ENCODE measurements at places on chromosomes 7 and 10.

GRCh38 chr7:138630059-138630610 lies 71.0 kb downstream of the SVOPL start:
- DNase-seq = no peak

GRCh38 chr10:93074147-93074596 lies 479 bp downstream of the CYP26A1 start:
- DNase-seq = peak; percentile 54

DNA sequence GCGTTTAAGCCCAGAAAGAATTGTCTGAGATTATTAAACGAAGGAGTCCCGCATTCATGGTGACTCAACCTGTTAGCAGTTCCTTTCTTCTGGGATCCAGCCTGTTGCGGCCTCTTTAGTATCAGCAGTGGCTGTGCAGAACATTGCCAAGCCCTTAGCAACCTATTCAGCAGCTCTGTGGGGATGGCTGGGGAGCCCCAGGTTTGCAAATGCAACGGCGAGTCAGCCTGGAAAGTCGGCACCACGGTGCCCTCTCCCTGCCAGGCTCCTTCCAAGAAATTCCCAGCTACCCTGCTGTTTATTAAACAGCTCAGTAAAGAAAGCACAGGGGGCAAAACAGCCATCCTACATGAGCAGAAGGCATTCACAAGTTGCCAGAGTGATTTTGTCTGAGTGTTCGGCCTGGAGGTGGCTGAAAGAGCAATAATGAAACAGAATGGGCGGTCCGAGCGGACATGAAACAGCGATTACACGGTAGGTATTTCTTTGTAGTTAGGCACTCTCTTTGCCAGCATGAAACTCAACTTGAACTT lies 198.3 kb downstream of the BAMBI start:
- DNase-seq = no peak

- peak; percentile 2 for DNase-seq
Measured at GRCh38 chr10:49269523-49269922, 29.4 kb upstream of the C10orf71 start.

GRCh38 chr10:35331894-35332640 lies 4.2 kb upstream of the CCNY start:
- DNase-seq = no peak

DNA sequence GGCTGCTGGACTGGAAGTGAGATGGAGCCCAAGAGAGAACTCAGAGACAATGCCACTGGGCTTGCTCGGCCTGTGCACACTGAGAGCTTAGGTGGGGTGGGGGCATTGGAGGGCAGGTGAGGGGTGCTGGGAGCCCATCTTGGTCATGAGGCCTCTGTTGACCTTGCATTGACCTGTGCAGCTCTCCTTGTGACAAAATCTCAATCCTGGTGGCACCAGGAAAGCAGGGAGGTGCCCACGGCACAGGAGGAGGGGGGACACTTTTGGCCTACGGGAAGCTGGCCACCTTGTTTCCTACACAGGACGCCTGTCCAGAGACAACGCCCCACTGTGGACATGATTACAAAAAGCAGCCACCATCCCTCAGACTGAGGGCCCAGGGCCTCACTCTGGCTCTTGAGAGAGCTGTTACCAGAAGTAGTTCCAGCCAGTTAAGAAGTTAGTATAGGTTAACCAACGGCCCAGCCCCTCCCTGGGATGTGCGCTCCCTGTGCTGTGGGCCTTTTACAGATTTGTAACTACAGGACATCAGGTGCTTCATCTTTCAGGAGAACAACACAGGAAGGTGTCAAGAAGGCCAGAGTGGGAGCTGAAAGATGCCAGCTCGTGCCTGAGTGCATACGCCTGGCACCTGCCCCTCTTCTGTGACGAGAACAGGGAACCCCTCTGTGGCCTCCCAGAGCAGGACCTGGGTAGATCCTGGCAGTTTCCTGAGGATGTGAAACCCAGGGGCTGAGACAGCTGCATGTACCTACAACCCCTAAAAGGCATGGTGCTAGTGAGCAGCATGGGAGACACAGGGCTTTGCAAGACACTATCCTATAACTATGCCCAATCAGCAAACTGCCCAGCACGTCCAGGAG lies 10.3 kb downstream of the PKD1L1 start:
- no peak for DNase-seq

DNA sequence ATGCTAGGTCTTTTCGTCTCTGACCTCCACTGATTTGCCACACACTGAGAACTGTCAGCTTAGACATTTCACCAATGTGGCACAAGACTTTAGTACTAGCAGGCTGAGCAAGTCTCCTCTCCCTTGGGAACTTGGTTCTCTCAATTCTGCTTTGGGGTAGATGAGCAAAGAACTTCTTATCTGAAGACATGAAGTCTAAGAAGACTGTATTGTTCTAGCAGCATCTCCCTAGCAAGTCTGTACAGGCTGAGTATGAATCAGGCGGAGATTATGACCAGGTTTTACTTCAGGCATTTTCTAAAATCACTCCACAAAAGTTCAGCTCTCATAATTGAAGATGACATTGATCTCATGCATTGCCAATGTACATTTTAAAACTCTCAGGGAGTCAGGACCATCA lies 23.8 kb upstream of the STN1 start:
- no peak for DNase-seq

DNA sequence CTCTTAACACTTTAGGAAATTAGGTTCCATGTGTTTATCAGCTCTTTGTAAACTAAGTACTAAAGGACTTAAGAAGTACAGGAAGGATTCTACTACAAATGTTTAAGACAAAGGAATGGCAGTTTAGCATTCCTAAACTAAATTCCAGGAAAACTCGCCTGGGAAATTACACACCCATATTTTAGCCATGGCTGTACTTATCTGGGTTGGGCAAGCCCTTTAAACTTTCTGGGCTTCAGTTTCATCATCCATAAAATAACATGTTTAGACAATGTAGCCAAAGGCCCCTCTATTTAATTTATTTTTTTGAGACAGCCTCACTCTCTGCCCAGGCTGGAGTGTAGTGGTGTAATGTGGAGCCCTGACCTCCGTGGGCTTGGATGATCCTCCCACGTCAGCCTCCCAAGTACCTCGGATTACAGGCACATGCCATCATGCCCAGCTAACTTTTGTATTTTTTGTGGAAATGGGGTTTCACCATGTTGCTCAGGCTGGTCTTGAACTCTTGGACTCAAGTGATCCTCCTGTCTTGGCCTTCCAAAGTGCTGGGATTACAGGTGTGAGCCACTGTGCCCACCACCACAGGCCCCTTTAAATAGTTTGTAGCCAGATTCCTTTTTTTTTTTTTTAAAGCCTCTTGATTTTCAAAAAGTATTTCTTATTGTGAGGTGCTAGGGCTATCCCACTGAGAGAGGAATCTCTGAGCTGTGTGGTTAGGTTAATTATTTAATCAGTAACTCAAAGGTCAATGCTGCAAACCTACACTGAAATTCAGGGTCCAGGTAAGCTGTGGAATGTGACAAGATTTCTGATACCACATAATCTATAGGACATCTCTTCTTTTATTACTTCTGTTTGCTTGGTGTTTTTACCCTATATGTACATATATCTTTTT lies 32.1 kb downstream of the TMEM60 start:
- no peak for DNase-seq

- DNase-seq = no peak
Measured at GRCh38 chr7:118245267-118246040, 20.9 kb downstream of the ANKRD7 start.

GRCh38 chr7:65449505-65449852 lies 75.8 kb downstream of the ZNF92 start:
- no peak for DNase-seq

GRCh38 chr7:7790041-7790741 lies 71.8 kb upstream of the RPA3 start:
- DNase-seq = no peak

- DNase-seq = no peak
Measured at GRCh38 chr7:96949766-96950165, 55.6 kb upstream of the DLX6 start.

DNA sequence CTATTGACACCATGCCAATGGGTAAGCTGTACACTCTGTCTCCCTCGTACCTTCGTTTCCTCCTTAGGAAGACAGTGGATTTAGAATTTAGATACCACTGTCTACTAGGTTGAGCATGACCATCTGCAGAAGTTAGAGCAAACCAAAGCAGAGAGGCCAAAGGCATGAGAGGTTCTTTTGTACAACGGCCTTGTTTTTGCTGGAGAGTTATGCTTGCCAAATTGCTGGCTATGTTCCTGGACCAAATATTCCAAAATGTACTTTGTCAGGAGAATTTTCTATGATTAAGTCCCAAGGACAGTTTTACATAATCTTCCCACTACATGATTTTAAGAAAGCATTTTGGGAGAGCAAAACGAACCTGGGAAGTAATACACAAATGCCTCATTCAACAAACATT lies 47.9 kb upstream of the PLCE1 start:
- no peak for DNase-seq

- DNase-seq = no peak
Measured at GRCh38 chr10:63920926-63921325, 399.7 kb downstream of the REEP3 start.
